ENCODE measurements at places on chromosomes 7 and 10.

DNA sequence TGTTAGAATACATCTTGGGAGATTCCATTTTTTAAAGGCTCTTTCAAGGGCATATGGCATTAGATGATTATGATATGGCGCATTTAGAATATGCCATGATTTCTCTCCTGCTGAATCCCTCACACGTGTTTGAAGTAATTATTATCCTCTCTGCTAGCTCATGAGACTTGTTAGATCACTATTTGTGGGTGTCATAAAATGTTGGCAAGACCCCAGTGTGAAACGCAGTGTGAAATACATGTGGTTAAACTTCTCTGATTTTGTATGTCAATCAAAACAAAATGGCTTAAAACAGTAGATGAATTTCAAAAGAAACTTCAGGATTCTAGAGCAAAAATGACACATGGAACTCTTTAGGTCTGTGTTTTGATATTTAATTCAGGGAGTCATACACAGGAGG is 560.8 kb downstream of the AUTS2 start:
- DNase-seq, result no peak

DNA sequence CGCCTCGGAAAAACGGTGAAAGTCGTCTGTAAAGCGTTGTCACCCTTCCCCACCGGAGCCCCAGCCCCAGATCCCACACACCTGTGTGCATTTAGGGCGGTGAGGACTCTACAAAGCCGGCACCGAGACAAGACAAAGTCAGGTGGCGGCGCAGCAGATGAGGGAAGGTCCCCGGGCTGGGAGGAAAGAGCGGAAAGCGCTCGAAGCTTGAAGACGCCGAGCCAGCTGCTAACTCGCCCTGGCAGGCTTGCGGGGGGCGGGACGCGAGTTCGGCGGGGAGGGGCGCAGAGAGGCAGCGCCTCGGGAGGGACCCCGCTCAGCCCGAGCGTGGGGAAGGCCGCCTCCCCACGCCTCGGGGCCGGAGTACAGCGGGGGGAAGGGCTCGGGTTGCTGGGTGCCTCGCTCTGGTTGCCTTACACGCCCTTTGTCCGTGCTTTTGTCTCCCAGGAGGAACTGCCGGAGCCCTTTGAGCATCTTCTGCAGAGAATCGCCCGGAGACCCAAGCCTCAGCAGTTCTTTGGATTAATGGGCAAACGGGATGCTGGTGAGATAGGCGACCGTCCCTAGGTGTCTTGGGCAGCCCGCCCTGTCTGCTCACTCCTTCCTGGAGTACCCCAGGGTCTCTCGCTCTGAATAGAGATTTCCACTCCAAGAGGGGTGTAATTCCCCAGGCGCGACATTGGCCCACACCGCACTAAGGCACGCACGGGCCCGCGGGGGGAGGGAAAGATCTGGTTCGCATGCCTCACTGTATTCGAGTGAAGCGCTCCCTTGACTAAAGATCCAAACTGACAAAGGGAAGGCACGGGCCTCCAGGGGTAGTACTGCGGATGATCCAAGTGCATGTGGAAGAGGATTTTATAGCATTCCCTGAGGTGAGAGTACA is 1.6 kb downstream of the TAC1 start:
- DNase-seq, result no peak

DNA sequence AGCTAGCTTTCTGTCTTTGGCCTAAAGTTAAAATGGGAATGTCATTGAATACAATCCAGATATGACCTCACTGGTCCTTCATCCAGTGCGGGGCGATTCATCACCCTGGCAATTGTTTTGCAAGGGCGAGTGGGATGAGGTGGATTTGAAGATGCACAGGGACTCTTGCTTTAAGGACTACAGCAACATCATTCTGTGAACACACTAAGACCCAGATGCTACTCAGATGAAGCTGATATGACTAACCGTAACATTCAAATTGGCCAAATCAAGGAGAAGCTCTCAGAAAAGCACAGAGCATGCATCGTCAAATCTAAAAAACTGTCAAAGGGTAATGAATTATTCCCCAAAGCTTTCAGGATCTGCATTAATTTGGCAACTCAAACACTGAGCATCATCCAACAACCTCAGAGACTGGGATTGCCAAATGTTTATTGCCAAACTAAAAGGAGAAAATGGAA is 12.8 kb downstream of the CPA1 start:
- no peak for DNase-seq

- no peak for DNase-seq
These were observed 260.3 kb upstream of the RNF32 start for GRCh38 chr7:156380261-156380660.

DNA sequence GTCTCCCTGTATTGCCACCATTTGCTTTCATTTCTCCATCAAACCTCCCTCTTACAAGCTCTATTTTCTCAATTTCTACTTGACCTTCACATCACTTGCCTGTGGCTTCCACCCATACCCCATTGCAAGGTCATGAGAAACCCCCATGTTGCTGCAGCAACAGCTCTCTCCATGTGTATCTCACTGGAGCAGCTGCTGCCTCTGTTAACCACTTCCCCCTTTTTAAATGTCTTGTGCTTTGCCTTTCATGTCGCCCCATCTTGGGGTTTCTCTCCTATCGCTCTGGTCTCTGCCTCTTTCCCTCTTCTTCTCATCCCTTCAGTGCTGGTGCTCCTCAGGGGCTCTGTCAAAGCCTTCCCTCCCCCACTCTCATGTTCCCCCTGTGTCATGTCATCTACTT is 148.8 kb downstream of the CHN2 start:
- DNase-seq, result no peak

DNA sequence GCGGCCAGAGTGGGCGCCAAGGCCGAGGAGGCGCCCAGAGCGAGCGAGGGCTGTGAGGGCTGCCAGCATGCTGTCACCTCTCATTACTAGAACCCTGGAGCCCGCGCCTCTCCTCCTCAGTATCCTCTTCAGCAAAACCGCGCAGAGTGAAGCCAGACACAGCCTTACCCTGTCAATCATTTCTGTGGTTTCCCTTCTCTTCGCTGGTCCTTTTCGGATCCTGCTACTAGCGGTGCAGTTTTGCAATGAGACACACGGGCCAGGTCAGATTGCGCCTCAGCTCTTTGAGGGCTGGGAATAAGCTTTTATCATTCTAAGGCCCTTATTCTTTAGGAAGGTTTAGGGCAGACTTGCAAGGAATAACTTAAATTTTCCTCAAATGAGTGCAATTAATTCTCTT is 55.5 kb upstream of the FAM171A1 start:
- no peak for DNase-seq

- no peak for DNase-seq
These were observed 13.4 kb downstream of the TRPV6 start for GRCh38 chr7:142872106-142872675.

DNA sequence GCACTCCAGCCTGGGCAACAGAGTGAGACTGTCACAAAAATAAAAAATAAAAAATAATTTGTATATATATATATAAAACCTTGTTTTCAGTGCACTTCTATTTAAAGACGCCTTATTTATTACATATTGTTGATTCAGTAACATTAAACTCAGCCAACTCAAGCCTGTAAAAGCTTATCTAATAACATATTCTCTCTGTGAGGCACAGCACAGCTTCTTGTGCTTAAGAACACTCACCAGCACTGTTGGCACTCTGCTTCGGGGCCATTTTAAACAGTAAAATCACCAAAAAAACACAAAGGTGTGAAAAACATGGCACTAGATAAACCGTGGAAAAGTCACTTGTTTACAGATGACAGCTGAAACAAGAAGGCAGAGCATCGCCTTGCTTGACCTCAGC is 89.0 kb upstream of the C10orf90 start:
- DNase-seq, result no peak

DNA sequence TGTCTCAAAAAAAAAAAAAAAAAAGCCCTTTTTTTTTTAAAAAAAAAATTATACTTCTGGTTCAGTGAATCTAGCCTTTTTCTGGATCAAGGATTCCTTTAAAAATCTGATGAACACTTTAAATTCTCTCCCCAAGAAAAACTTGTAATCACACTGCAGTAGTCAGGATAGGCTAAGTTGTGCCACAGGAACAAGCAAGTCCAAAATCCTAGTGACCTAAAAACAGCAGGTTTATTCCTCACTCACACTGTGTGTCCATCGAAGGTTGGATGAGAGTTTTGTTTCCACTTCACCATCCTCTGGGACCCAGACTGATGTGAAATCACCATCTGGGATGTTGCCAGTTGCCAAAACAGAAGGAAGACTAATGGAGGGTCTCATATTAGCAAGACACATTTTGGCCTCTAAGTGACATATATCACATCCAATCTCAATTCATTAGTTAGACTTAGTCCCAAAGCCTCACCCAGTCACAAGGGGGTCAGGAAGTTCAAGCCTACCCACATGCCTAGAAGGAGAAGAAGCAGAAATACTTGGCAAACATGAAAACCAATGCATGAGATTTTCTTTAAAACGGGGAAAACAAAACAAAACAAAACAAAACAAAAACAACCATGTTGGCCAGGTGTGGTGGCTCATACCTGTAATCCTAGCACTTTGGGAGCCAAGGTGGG is 32.7 kb downstream of the CYP17A1 start:
- DNase-seq, result no peak

- no peak for DNase-seq
These were observed 153.0 kb downstream of the GNAI1 start for GRCh38 chr7:80287400-80288174.

- DNase-seq, result no peak
These were observed 36.4 kb downstream of the RBM33 start for GRCh38 chr7:155680864-155681263.

GRCh38 chr7:43692582-43693373 is 36.5 kb downstream of the COA1 start:
- no peak for DNase-seq

DNA sequence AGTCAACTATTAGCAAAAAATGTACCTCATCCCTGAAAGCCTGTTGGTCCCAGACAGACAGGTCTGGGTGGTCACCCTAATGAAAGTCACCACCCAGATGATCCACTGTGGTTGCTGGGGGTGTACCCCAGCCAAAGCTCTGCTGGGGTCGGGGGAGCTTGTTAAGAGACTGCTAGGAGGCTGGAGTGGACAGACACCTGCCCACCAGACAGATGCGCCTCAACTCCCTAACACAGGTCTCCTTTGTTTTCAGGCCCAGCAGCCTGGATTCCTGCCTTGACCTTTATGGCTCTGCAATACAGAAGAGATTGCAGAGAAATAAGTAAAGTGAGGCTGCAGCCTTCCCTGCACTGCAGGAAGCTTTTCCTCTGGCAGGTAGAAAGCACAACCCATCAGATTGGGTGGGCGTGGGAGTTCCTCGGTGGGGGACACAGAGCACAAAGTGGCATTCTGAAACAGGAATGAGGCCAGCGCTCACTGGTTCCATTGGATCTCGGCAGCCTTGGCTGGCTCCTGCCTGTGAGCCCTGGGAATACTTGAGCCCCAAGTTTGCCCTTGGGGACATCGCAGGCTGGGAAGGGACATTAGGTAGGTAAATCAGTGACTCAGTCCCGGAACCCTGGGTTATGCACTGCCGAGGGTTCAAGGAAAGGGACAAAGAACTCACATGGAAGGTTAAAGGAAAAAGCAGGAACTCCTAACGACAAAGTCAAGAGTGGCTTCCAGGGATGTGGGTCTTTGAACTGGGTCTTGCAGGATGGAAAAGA is 18.0 kb upstream of the ZNF488 start:
- no peak for DNase-seq

GRCh38 chr10:100433253-100434240 is 29.3 kb upstream of the WNT8B start:
- peak; percentile 89 for DNase-seq

GRCh38 chr7:91396-92175 is 100.8 kb upstream of the FAM20C start:
- DNase-seq, result no peak

- DNase-seq, result no peak
These were observed 679.4 kb upstream of the C7orf33 start for GRCh38 chr7:147911201-147911601.

- DNase-seq, result no peak
These were observed 16.9 kb upstream of the RHOBTB1 start for GRCh38 chr10:60960913-60961312.

- no peak for DNase-seq
These were observed 101.5 kb downstream of the ARHGAP22 start for GRCh38 chr10:48503293-48503911.

- DNase-seq, result no peak
These were observed 66.7 kb upstream of the FAM20C start for GRCh38 chr7:125661-126060.

GRCh38 chr10:78765726-78766335 is 302.9 kb upstream of the ZMIZ1 start:
- no peak for DNase-seq

- no peak for DNase-seq
These were observed 200.4 kb upstream of the NFE2L3 start for GRCh38 chr7:25951414-25952260.

DNA sequence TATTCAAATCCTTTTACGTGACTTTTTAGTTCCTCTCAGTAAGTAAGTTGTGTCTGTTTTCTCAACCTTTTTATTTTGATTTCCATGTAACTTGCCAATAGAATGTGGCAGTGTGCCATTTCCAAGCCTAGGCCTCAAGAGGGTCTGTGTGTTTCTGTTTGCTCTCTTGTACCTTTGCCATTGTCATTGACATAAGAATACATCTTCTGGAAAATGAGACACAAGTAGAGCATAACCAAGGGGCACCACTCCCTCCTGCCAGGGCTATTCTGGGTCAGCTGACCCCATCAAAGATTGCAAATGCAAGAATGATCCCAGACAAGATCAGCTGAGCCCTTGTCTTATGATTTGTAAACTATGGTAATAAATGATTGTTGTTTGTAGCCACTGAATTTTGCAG is 524.0 kb downstream of the IPMK start:
- no peak for DNase-seq

DNA sequence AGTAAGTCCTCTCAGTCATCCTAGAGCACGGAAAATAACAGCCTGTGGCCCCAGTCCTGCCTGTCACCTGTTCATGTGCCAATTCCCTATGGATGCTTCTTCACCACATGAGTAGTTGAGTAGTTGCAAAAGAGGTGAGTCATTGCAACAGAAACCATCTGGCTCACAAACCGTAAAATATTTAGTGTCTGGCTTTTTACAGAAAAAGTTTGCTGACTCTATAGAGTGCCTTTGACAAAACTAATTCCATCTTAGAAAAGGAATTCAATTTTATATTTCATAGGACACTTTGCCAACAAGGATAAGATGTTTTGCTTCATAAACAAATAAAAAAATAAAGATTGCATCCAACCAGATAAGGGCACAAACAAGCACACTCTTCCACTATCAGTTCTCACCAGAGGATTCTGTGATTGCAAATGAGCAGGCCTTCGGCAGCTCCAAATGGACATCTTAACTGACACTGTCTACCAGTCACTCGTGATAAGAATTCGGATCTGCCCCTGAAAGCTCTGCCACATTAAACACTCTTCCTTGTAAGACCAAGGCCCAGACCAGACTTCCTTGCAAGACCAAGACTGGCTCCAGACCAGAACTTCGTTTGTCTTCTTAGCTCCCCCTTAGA is 242.7 kb upstream of the SEMA3C start:
- DNase-seq, result no peak

- DNase-seq, result no peak
These were observed 226.4 kb downstream of the FGFR2 start for GRCh38 chr10:121371836-121372235.

GRCh38 chr7:148037044-148037443 is 553.5 kb upstream of the C7orf33 start:
- no peak for DNase-seq
